ENCODE measurements at places on chromosomes 4 and X.

- no peak for DNase-seq
These were observed 292.7 kb downstream of the SPOCK3 start for GRCh38 chr4:166941629-166942028.

DNA sequence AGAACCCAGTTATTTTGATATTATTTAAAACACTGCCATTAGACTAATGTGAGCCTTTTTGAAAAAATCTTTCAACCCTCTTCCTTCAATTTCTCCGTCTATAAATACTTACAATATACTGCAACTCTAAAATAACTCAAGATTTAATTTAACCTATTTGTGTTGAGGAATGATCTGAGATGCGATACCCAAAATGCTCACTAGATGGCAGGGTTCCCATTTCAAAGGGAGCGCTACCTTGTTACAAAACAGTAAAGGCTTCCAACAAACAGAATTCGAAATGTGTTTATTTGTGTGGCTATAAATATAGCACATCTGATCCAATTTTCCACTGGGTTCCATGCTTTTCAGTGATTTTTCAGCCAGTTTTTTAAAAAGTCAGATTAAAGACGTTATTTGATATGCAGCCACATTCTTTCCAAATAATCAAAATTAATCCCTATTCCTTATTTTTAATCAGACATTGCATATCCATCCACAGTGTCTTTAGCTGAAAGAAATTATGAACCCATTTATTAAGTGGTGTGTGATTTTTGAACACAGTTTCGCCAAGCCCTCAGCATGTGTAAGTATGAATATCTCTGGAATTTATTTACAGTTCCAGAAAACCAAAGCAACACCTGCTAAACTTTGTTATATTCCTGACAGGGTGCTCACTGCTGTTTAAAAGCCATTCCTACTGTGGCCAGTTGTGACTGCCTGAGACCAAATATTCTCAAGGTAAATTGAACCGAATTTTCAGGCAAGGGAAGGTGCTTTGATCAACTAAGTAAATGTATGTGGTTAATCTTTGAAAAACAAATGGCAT lies 668.0 kb upstream of the LCORL start:
- peak; percentile 4 for DNase-seq

- no peak for DNase-seq
These were observed 2.5 kb downstream of the ARAP2 start for GRCh38 chr4:36241771-36242170.

GRCh38 chr4:89839558-89839957 lies 2.6 kb upstream of the SNCA start:
- DNase-seq = no peak

Measured in activated CD4-positive, alpha-beta T cell treated with anti-CD3 and anti-CD28 coated beads for 4 hours (primary cell).